Mesothelial cell of epicardium (in vitro differentiated cells): ENCODE measurements at places on chromosomes 3 and 15.

- no peak for DNase-seq
Measured at GRCh38 chr3:103690536-103690935, 1255.7 kb downstream of the ZPLD1 start.

DNA sequence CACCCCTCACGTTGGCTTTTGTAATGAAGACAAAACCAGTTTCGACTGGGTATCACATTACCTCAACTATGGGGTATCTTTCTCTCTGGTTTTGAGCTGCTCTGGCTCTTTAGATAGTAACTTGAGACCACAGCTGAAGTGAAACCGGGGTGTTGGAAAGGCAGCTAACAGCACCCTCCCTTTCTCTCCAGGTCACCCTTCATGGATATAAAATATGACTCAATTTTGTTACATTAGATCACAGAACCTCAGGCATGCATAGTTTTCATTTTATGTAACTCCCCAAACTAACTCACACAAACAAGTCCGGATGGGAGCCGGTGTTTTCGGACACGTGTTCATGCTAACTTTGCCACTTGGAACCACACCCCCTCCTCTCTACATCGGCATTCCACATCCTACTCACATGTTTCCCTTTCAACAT lies 90.7 kb downstream of the NR2F2 start:
- DNase-seq, result no peak

- no peak for DNase-seq
Measured at GRCh38 chr3:28081533-28081947, 159.9 kb upstream of the CMC1 start.

DNA sequence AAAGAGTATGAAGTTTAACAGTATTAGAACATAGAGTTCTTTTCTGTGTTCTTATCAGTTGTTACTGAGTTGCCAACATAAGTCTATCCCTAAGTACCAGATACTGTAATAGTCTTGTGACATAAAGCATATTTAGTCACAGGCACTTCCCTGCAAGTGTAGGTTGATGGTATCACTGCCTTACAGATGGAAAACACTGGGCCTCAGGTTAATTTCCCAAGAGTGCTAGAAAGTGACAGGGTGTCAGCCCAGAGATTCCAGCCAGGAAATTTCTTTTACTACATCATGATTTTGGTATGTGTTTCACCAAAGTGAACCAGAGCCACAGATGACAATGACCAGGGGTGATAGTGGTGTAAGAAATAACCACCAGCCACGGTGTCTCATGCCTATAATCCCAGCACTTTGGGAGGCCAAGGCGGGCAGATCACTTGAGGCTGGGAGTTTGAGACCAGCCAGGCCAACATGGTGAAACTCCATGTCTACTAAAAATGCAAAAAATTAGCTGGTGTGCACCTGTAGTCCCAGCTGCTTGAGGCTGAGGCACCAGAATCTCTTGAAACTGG lies 3.2 kb downstream of the EIF1B start:
- DNase-seq, result no peak

- DNase-seq, result no peak
Measured at GRCh38 chr15:81298611-81299010, 25.3 kb downstream of the STARD5 start.

DNA sequence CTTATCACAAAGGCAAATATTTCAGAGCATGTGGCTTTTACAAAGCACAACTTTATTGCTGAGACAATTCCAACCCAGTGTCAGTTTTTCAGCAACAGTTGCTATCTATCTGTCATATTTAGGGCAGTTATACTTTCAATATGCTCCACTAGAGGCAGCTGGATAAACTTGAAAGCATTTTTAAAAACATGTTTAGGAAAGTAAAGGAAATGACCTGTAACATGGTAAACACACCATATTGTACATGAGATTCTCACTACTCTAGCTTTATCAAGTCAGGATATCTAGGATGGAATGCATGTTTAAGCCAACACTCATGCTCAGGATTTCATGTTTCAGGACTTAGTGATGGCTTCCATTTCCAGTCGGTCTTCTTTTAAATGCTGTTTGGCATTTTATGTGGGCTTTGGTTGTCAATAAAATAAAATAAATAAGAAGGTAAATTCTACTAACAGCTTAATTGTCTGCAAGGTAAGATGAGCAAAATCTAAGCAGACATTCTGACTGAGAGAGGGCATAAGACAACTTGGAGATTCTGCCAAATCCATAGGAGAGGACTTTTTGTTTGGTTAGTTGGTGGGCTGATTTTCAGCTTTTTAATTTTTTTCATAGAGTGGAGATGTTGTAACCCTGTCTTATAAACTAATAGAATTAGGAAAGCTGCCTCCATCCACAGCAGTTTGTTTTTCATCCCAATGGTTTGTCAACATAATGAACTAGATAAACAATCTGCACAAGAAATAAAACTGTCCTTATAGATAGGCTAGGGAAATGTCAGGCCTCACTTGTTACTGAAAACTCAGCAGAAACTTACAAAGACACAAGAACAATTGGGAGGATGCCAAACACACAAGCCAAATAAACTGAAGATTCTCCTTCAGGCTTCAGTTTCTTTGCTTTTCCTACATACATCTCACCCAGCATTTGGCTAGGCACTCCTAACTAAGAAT lies 63.4 kb upstream of the CPB1 start:
- no peak for DNase-seq

- no peak for DNase-seq
Measured at GRCh38 chr15:88981244-88982215, 68.4 kb upstream of the MFGE8 start.

GRCh38 chr3:122916084-122916483 lies 111.5 kb downstream of the SEMA5B start:
- no peak for DNase-seq

- no peak for DNase-seq
Measured at GRCh38 chr15:74840851-74841775, 1.8 kb downstream of the ULK3 start.

GRCh38 chr3:109234300-109234699 lies 82.0 kb downstream of the DPPA2 start:
- no peak for DNase-seq

GRCh38 chr3:61155701-61156292 lies 95.5 kb downstream of the FHIT start:
- DNase-seq, result no peak

DNA sequence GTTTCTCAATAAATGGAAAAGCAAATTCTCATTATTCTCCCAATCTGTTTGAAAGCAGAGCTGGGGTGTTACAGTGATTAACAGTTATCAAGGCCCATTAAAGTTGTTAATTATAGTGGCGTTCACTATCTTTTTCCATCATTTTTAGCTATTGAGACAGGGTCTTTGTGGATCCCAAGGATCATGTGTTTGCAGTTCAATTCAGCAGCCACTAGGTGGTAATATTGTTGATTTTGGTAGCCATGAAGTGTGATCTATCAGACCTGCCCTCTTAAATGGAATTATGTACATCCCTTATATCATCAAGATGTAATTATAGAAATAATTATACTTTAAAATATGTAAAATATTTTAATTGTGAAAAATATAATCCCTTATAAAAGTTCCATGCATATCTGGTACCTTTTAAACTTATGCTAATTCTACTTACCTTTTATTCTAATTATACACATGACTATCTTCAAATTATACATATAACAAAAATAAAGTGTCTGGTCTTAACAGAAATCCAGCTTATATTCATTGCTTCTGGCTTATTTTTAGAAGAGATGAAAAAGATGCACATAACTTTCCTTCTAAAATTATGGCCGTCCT lies 126.4 kb downstream of the GREM1 start:
- no peak for DNase-seq

GRCh38 chr3:168091941-168092340 lies 3.8 kb downstream of the GOLIM4 start:
- DNase-seq, result no peak

DNA sequence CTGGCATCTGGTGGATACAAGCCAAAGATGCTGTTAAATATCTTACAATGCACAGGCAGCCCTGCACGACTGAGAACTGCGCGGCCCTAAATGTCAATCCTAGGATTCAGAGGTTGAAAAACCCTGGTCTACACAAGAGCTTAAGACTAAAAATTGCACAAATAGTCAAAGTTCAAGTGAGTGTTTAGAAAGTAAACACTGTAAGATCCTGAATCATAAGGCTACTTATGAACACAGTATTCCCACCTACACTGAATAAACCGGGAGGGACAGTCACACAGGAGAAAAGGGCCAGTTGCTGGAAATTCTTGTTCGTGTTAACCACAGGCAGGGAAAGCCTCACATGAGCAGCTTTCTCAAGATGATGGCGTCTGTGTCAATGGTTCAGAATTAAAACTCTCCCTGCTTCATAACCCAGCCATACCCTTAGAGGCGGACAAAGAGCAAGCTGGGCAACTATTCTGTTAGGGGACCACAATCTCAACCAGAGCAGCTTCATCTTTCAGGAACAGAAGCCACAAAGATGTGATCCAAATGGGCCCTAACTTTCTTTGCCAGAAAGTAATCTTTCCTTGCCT lies 37.7 kb downstream of the LRIG1 start:
- DNase-seq, result no peak

- DNase-seq, result no peak
Measured at GRCh38 chr3:28124882-28125281, 116.5 kb upstream of the CMC1 start.

DNA sequence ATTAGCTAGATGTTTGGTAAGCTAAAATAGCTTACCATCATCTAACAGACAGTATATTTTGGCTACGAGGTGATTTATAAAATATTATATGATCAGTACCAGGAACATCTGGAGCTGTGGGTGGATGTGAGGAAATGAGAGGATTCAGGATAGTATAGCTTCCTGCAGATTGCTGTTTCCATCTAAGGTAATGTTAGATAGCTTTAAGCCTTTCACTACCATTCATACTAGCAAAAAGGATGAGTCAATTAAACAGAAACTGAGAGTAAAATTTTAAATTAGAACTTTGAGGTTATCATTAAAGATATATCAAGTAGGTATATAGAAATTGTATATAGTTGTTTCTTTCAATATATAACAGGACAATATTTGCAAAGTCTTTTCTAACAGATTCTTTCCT lies 8.0 kb downstream of the ZBTB20 start:
- no peak for DNase-seq

DNA sequence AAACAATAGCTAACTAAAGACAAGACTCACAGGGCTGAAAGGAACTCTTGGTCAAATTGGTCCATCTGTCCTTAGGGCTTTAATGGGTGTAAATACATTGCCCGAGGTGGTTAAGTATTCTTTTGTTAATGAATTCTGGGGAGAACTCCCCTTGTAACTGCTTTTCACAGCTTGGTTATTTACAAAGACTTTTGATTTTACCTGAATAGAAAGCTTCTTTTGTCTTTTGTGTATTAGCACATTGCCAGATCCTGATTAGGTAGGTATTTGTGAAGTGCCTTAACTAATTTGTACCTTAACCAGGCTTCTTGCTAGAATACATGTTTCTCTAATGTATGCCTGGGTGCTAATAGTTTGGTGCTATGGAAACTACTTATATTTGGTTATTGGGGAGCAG lies 14.0 kb downstream of the CHD2 start:
- DNase-seq, result no peak

- DNase-seq, result no peak
Measured at GRCh38 chr3:30646181-30646876, 39.9 kb downstream of the TGFBR2 start.

DNA sequence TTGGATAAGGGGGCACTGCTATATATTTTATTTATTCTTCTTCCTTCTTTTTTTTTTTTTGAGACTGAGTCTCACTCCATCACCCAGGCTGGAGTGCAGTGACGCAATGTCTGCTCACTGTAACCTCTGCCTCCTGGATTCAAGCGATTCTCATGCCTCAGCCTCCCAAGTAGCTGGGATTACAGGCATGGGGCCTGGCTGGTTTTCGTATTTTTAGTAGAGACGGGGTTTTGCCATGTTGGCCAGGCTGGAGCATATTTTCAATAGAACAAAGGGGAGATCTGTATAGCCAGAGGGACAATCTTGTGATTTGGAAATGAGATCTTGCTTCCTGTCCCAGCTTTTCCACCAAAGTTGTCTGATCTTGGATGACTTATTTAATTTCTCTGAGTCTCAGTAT lies 133.1 kb upstream of the ABHD17C start:
- no peak for DNase-seq

DNA sequence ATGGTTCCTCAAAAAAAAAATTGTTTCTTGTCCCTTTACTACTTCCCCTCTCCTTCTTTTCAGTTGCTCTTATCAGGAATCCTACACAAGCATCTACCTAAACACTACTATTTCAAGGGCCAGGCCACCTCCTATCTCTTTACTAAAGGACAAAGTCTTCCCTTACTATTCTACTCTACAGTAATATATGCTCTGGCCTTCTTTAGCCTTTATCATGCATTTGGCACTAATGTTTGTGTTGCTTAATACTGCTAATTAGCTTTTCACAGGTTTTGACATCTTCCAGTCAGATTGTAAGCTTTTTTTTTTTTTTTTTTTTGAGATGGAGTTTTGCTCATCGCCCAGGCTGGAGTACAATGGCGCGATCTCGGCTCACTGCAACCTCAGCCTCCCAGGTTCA lies 5.3 kb downstream of the CEP19 start:
- no peak for DNase-seq

- no peak for DNase-seq
Measured at GRCh38 chr15:44092221-44092620, 102.8 kb downstream of the FRMD5 start.

DNA sequence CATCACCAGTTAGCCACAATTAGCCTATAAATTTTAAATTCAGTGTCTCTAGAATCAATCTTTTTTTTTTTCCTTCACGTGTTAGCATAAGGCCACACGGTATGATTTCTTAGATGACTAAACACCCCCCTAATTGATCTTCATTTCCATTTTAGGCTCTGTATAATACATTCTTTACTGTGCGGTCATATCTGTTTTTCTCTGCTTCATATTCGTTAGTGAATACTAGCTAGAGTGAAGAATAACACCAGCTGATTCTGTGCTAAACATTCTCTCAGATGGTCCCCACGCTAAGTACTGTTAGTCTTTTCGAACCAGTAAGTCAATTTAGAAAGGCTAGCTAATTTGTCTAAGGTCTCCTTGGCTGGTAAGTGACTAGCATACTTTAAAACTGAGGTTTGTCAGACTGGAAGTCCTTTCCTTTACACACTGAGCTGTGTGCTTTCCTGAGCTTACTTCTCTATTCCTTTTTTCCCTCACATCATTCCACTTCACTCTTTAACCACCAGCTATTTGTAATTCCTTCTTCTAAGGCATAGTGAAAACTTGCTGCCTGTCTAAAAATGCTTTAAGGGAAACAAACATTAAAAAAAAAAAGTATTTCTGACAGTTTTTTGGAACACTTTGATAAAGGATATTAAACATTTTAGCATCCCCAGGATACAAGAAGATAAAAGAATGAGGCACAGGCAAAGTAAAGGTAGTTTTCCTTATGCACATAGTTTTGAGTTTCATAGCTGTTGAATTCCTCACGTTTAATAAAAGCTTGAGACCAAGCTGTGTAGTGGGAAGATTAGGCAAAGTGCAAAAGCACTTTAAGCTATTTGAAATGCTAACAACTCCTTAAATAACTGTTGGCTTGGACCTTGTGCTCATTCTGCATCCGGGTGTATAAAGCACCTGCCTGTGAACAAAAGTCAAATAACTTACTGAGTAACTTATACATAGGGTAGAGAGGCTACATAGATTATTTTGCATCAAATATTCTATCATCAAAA lies 17.1 kb downstream of the ZFAND6 start:
- DNase-seq, result no peak

DNA sequence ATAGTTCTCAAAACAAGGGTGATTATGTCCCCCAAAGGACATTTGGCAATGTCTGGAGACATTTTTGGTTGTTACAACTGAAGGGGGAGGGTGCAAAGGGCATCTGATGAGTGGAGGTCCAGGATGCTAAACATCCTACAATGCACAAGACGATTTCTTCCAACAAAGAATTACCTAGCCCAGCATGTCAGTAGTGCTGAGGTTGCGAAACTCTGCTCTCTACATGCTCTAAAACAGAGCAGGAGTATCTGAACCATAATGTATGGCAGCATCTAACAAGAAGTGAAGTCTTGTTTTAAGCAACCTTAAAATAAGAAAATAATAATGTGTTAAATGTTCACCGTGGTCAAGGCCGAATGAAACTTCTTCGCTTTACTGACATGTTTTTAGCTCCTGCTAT lies 7.0 kb downstream of the GYG1 start:
- no peak for DNase-seq
